ENCODE measurements at places on chromosomes 13 and 19.
A peak's percentile ranks its signal among the peaks of the same experiment; 100 is the strongest.

DNA sequence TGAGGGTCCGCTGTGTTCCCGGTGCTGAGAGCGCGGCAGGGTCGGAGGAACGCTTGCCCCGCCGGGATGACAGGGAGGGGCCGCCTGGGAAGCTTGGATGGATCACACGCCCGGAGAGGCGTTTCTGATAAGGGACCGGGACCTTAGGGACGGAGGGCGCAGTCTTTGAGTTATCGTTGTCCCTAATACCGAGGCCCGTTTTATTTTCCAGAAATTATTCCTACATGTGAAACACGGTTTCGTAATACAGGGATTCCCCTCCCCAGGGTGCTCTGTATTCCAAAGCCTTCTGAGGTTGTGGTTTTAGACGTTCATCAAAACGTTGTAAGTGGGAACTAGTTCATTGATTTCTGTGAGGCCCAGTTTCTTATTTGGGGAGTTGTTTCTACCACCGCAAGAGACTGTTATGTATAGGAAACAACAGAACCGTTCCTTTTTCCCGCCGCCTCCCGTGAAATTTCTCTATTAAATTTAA lies 752 bp downstream of the PDCD5 start:
- DNase-seq: peak; percentile 53

DNA sequence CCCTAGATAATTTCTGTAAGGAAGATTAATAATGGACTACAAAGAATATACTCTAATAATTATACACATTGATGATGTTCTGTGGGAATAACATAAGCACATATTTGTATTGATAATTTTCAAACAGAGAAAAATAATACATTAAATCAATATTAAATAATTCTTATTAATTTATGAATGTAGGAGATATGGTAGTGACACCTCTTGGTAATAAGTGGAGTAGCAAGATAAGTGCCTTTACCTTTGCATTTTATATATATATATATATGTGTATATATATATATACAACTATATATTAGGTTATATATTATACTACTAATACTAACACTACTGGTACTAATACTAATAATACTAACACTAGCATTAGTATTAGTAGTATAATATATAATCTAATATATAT lies 905.8 kb downstream of the SLITRK1 start:
- DNase-seq: no peak

DNA sequence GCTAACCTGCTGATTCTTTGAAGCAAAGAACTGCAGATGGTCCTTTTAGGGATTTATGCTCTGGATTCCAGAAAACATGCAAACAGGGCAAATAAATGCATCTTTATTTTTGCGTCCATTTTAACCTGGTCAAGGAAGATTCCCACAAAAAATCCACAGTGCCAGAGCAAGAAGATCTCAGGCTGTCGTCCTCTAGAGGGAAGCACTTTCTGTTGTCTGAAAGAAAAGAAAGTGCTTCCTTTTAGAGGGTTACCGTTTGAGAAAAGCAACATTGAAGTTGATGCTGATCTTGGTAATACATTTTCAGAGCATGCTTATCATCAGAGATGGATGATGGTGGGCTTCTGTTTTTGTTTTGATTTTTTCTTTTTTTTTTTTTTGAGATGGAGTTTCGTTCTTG lies 75.5 kb downstream of the DPRX start:
- DNase-seq: no peak

DNA sequence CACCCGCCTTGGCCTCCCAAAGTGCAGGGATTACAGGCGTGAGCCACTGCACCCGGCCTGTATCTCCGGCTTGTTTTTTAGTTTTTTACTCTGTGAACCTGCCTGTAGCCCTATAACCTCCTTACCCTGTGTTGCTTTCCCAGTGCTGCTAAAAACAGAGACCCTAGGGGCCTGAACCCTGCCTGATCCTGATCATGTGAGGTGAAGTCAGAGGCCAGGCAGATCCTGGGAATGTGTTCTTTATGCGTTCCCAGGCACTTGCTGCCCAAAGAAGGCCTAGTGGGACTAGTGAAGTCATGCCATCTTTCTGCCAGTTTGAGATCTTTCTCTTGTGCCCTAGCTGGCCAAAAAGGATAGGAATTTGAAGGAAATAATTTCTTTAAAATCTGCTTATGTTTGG lies 4.6 kb downstream of the UBA2 start:
- no peak for DNase-seq

- DNase-seq: no peak
Measured at GRCh38 chr19:53010494-53010893, 3.2 kb upstream of the ERVV-1 start.

DNA sequence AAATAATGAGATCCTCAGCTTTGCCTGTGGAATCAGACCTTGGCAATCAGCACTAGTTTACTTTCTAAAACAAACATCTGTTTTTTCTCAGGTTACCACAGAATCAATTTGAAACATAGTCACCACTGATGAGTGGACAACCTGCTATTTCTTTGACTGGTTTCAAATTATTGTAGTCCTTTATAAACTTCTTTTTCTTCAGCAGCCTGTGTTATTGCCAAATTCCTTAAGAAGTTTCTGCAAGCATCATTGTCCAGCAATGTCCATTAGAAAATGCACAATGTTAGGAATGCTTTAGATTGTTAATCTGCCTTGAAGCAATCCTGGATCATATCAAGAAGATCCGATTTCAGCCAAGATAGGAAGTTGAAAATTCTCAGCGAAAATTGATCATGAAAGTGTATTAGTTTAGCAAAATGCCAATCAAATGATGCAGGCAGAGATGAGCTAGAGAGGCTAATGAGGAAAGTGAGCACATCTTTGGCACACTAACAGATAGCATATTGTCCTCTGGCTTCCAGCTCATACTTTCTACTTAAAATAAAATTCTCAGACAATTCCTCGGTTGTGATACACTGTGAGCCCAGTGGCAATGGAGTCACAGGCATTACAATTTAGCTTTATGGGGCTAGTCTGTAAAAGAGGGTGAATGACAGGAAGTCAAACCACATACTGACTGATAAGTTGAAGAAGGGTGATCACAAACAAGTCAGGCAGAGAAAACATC lies 270.6 kb downstream of the SLITRK6 start:
- peak; percentile 93 for DNase-seq

- DNase-seq: no peak
Measured at GRCh38 chr13:78201411-78201810, 282.8 kb upstream of the EDNRB start.

GRCh38 chr19:10061717-10062310 lies 24.3 kb upstream of the SHFL start:
- peak; percentile 36 for DNase-seq

DNA sequence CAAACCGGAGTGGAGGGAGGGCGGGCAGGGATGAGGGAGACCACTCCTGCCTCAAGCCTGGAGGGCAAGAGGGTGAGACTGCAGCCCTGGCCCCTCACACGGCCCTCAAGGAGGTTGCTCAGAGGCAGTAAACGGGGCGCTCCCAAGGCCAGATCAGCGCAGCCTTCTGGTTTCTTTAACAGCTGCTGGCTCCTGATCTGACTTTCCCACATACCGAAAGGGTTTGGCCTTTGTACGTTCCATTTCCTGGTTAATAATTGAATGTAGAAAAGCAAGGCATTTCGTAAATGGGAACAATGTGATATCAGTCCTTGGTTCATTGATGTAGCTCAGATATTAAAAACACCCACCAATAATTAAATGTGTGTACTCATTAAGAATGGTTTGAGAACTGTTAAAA lies 71.5 kb downstream of the GGACT start:
- DNase-seq: no peak

DNA sequence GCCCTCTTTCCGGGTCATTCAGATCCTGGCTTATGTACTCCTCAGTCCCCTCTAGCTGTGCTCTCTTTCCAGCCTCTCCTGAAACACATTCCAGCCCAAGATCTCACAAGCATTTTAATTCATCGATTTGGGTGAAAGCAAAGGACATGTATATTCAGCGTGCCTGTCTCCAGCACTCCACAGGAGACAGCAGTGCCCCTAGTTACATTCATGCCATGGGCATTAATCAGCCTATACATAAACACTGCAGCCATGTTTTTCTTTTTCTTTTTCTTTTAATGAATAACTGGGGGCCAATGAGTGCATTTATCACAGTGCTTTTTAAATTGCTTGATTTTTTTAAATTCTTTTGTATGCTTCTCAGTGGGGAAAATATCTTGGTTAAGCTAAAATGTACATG lies 199.1 kb downstream of the DCT start:
- DNase-seq: peak; percentile 12

DNA sequence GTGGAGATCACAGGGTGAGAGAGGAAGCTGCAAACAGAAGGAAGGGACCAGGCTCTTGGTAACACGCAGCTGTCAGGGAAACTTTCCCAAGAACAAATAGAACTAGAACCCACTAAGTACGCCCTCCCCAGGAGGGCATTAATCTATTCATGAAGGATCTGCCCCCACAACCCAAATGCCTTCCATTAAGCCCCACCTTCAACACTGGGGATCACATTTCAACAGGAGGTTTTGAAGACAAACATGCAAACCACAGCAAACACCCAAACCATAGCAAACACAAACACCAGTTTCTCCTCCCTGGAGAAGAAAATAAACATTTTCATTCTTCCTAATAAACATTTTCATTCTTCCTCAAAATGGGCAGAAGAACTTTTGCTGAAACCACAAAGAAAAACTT lies 329.6 kb downstream of the EFNB2 start:
- DNase-seq: no peak

GRCh38 chr13:23628250-23628649 lies 58.0 kb downstream of the TNFRSF19 start:
- no peak for DNase-seq

GRCh38 chr19:55304279-55304978 lies 20.6 kb downstream of the BRSK1 start:
- DNase-seq: peak; percentile 41

- peak; percentile 1 for DNase-seq
Measured at GRCh38 chr13:85091631-85092234, 707.5 kb downstream of the SLITRK6 start.

- peak; percentile 45 for DNase-seq
Measured at GRCh38 chr13:73059460-73060250, 850 bp downstream of the KLF5 start.

DNA sequence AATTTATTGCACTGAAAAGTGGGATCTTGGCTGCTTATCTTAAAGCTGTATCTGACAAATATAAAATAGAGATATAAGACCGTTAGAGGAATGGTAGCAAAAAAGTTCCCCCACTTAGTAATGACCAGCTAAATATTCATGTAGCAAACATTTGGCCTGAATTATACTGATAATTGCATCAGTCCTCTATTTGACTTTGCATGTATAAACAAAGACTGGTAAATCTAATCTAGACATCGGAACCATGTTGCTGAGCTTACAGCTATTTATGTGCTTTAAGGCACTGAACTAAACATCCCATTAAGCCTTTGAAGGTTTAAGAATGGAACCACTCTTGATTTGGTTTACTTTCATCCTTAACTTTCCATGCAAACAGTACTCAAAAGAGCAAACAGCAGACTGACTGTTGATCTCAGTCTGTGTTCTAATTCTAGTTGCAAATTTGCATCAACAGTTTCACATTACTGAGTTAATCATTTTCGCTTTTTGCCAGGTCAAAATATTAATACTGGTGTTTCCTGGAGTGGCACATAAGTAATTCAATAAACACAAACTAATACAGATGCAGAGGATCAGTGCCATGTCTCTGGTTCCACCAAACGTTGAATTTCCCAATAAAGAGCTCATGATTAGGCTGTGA lies 203.5 kb upstream of the HTR2A start:
- no peak for DNase-seq

DNA sequence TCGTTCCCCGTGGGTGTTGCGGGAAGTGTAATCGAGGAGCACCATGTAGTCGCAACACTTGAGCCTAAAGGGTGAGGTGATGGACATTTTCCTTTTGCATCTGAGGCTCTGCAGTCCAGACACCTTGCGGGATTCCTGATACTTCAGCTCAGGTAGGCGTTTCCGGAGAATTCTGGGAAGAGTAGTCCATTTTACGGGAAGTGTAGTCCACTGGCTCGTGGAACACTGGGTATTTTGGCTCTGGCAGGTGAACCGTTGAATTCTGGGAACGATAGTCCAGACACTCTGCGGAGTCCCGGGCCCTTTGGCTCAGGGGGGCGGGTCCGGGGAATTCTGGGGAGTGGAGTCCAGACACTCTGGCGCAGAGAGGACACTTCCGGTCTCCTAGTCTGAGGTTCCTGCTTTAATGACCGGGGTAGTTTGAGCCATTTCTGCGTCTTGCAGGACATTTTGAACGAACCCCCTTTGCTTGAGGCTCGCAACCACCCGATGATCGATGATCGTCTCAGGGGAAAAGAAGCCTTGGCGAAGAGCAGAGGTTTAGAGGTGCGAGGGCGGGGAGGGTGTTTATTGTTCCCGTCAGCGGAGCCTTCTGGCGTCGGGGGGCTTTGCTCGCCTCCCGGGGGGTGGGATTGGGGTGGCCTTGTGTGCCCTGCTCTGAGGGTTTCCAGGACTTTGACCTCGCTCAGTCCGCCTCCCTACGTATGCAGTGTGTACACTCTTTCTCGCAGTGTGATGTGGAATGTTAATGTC lies at the start of gene ZNF223:
Gene ZNF223, plus strand, starts transcription at position 387 of the 753 bp plus-strand sequence. CDS start 3,141 bp downstream, outside the sequence.
- peak; percentile 95 for DNase-seq

DNA sequence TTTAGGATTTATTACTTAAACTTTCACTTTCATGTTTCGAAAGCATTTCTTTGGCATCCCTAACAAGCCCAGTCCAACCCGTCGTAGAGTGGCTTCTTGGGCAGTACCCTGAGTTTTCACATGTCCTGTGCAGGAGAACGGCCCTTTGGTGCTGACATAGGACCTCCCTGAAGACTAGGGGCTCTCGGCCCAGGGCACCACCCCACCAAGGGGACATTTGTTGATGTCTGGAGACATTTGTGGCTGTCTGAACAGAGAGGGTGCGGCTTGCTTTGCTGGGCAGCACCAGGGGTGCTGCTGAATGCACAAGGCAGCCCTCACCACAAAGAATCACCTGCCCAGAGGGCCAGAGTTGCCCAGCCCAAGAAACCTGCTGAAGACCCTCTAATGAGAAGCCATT lies 30.6 kb downstream of the CUL4A start:
- DNase-seq: no peak

DNA sequence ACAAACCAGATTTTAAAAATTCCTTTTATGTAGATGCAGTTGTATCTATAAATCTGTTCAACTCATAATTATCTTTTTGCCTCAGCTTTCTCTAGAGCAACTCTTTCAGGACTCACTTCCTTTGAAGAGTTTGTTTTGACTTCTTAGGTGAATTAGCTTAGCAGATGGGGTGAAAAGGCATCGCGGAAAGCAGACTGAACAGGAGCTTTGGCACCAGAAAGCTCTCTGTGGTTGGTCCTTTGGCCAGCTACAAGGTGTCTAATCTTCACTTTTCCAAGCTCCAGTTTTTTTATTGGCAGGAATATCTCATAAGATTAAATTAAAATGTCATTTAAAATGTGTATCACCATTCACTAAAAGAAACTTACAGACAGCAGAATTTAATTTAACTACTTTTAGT lies 60.6 kb upstream of the KLF12 start:
- DNase-seq: no peak

- DNase-seq: peak; percentile 38
Measured at GRCh38 chr13:94595001-94595949, 677 bp downstream of the TGDS start.

DNA sequence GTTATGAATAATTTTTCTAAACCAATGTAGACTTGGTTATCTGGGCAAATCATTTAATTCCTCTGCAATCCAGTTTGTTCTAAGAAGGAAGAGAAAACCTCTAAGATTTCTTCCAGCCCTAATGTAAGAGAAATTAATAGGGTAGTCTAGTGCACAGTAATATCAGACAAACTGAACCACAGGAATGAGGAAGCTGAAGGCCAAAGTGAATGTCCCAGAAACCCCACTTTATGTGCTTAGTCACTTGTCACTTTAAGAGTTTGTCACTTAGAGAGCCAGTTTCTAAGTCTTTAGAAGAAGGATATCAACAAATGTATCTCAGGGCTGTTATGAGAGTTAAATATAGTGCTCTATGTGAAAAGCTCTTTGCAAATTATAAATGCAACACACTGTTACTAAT lies 750.6 kb downstream of the DIAPH3 start:
- DNase-seq: peak; percentile 73

- no peak for DNase-seq
Measured at GRCh38 chr19:49679771-49680413, 2.8 kb downstream of the PRMT1 start.

All from EH (cell line).